Thoracic aorta (tissue), 2 donors: ENCODE measurements at places on chromosomes 12 and 14. TPM values are rescaled to one million over a fixed set of nuclear protein-coding genes. Genes with fewer than 3 reads are reported as not detected.

DNA sequence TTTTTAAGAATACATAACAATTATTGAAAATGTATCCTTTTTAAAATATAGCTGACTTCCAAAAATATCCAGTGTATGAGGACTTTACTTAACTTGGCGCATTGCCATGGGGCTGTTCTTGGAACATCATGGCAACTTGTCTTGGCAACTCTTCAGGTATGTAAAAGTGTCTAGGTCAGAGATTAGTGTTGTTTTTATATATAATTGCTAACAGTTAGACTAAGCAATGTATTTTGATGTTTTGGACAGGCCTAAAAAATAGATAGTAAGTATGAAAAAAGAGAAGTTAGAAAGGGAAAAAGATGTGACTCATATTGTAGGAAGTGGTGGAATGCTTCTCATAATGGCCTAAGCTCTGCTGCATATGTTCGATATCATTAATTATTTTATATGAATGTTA lies 70.9 kb downstream of the MON2 start:
- DNase-seq, result no peak

GRCh38 chr14:26163761-26164160 lies 434.1 kb downstream of the NOVA1 start:
- no peak for DNase-seq

Gene CLMN
- total RNA-seq, result 10.4 TPM

Gene CACNA2D4
- 8.7 TPM for total RNA-seq

Gene MMP19
- total RNA-seq, result 72.9 TPM

- DNase-seq, result no peak
Measured at GRCh38 chr14:103427485-103428443, 42.5 kb downstream of the MARK3 start.

DNA sequence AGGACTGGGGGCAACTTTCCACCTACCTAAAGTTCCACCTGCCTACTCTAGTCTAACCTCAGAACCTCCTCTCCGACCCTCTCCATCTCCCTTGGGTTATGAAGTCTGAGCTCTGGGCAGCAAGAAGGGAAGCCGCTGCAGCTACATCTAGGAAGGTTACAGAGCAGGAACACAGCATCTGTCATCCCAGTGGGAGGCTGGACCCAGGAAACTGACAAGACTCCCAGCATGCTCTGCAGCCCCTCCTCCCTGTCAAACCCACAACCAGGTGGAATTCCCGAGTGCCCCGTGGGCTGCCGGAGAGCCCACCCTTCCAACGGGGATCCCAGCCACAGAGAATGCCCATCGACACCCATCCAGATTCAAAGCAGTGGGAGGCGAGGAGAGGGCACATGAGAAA lies 2.1 kb downstream of the TESC start:
- DNase-seq, result no peak

Gene C12orf42
- total RNA-seq, result not detected

GRCh38 chr14:61582815-61583214 lies 112.5 kb upstream of the HIF1A start:
- no peak for DNase-seq

GRCh38 chr14:50656776-50657175 lies 11.3 kb downstream of the SAV1 start:
- no peak for DNase-seq
